ENCODE measurements at places on chromosomes 13 and 19. TPM values are rescaled to one million over a fixed set of nuclear protein-coding genes. Genes with fewer than 3 reads are reported as not detected.

DNA sequence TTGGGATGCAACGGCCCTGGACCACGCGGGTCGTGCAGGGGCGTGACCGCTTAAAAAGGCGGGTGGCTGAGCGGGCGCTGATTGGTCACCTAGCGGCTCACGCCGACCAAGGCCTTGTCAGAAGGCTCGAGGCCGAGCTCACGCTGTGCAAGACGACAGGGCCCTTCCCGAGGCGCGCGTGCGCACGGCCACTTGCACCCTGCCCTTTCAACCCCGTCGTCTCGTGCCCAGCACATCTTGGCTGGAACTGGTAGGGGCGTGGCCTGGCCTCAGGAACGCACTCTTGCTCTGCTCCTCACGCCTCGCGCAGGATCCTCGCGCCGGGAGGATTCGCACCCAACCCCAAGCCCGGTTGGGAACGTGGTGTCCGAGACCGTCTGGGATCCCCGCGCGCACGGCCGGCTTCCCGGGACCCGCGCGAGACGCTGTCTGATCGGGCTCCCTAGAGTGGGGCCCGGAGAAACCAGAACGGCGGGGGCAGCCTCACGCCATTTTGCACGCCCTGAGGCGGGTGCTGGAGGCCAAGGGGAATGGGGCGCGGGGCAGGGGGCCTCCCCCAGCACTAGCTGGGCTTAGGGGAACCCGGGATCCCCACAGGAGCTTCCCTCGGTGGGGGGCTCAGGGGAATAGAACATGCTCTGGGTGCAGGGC, at the start of gene MEIOSIN:
TSS of gene MEIOSIN (plus strand) at position 280 of the 651 bp plus-strand sequence. CDS start 1,938 bp downstream, outside the sequence.
- no peak for DNase-seq

The SLC44A2 gene
- 49.0 TPM for total RNA-seq

- no peak for DNase-seq
Observed at GRCh38 chr13:52785739-52786138, 46.1 kb upstream of the CNMD start.

DNA sequence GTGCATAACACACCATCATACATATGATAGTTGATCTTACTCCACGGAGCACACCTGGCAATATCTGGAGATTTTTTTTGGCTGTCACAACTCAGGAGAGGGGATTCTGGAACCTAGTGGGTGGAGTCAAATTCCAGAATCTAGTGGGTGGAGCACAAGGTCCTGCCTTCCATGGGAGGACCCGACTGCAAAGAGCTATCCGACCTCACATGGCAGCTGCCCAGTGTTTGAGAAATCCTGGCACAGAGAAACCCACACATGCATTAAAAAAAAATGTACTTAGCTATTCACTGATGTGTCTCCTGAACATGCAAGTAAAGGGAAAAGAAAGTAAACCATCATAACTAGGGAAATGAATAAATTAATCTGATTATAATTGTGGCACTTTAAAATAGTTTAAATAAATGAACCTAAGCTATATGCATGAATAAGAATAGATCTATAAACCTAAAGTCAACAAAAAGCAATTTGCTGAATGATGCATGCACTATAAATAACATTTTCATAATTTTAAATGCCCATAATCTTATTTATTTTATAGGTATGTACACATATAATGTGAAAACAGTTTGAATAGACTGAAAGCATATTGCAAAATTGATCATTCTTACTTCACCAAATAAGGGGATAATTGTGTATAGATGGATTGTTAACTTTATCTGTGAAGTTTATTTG, 300.3 kb downstream of the MYO16 start:
- DNase-seq = no peak

GRCh38 chr13:59016250-59016649, 1147.5 kb downstream of the DIAPH3 start:
- no peak for DNase-seq

The LEUTX gene
- not detected for total RNA-seq

GRCh38 chr19:57664269-57665127, 4.2 kb upstream of the ZSCAN4 start:
- no peak for DNase-seq

DNA sequence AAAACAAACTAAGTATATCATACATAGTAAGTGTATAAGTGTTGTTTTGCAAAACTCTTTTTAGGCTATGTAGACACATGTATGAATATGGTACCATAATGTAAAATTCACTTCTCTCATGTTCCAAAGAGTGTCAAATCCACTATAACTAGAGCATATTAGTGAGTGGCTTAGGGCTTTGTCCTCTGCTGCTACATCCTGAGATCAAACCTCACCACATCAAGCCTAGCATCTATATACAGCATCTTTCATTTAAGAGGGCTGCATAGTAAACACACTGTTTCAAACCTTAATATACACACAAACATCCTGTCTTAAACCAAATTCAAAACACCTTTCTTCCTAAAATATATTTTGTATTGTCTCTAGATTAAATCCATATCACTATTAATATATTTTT, 38.7 kb downstream of the ELF1 start:
- no peak for DNase-seq

GRCh38 chr13:20513466-20513995, 12.1 kb downstream of the CRYL1 start:
- peak; percentile 47 for DNase-seq

The ADGRE3 gene
- total RNA-seq = 1.2 TPM

- DNase-seq = no peak
Observed at GRCh38 chr13:94946039-94946438, 233.7 kb upstream of the SOX21 start.

DNA sequence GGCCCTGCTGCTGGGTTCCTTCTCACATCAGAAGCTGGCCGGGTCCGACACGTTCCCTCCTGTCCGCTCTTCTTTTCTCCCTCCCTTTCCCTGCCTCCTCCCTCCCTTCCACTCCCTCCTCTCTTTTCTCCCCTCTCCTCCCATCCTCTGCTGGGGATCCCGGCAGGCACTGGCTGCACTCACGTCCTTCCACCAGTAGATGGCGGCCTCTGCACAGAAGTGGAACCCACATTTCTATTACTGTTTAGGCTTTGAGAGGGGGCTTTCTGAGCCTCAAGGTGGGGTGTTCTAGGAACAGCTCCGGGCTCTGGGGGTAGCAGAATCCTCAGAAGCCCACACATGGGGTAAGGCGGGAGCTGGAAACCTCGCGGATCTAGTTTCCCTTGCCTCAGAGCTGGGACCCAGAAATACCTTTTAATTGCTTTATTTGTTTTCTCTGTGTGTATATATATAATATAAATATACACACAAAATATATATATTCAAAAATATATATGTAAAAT, 294.2 kb downstream of the ZNF536 start:
- DNase-seq = peak; percentile 19

- no peak for DNase-seq
Observed at GRCh38 chr13:37069597-37070103, 10.2 kb upstream of the SUPT20H start.

All from skin of body (tissue), 3 donors.